Right atrium auricular region (tissue), 2 donors: ENCODE measurements at places on chromosomes 3 and 15. TPM values are rescaled to one million over a fixed set of nuclear protein-coding genes. Genes with fewer than 3 reads are reported as not detected.

The CPA3 gene
- 5.1 TPM for total RNA-seq

- DNase-seq: no peak
These were observed 12.7 kb downstream of the FAM240A start for GRCh38 chr3:46624975-46625490.

The ATOSA gene
- total RNA-seq: 21.6 TPM

DNA sequence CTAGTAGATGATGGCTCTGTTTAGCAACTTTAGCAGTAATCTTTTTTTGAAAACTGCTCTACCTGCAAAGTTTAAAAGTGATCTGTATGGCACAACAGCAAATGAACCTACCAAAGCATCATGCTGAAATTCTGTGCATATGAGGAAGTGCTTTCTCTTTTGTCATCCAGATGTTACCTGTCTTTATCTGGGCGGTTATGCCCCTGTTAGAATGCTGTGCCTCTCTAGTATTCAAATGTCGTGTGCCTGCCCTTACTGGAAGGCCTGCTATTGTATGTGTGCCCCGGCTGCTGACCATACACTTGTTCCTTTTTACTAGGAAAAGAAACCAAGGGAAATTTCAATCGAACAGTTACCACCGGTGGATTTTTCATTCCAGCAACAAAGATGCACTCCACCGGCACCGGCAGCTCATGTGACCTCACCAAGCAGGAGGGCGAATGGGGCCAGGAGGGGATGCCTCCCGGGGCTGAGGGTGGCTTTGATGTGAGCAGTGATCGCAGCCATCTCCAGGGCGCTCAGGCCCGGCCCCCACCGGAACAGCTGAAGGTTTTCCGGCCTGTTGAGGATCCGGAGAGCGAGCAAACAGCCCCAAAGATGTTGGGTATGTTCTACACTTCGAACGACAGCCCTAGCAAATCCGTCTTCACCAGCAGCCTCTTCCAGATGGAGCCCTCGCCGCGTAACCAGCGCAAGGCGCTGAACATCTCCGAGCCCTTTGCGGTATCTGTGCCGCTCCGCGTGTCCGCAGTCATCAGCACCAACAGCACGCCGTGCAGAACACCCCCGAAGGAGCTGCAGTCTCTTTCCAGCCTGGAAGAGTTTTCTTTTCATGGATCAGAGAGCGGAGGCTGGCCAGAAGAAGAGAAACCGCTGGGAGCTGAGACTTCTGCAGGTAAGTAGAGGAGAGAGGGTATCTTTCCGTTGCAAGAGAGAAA is 61.6 kb downstream of the TMEM39A start:
- no peak for DNase-seq

GRCh38 chr3:77707281-77707680 is 667.4 kb downstream of the ROBO2 start:
- no peak for DNase-seq

DNA sequence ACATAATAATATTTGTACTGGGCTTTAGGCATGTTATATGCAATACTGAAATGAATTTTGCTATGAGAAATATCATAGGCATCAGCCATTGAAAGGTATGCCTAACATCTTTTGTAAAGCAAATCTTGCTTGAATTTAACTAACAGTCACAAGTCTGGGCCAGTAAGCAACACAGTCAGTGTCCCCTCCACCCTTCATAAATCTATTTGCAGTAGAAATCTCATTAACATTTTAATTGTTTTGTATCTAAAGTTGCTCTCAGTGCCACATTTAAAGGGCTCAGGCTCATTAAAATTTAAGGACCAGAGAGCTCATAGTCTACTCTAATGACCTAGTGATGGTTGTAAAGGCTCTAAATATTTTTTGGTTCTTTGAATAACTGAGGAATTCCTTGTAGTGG is 167.2 kb upstream of the GOLIM4 start:
- no peak for DNase-seq

DNA sequence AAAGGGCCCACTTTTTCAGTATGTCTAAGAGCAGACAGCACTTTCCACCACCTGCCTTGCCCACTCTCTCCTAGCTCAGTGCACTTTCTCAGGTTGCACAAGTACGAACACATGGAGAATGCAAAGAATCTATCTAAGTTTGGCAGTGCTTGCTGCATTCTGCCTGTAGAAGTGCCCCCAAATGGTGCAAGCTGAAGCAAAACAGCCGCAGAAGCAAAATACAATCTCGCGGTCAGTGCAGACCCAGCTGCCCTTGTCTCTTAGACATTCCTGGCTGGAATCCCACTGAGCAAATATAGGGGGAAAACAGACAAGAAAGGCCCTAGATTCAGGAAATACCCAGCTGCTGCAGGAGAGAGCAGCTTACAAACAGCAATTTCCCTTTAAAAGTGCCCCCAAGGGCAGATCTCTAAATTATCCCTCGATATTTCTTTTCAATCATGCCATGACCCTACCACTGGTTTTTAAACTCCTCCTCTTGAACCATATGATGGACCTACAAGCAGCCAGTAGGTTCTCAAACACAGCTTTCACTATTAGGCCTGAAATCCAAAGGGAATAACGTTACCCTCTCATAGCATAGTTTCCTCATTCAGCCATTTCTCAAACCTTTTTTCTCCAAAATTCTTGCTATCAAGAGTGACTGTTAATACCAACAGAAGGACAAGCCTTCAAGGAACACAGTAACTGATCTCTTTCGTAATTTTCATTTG is 67.0 kb downstream of the TNIK start:
- no peak for DNase-seq

DNA sequence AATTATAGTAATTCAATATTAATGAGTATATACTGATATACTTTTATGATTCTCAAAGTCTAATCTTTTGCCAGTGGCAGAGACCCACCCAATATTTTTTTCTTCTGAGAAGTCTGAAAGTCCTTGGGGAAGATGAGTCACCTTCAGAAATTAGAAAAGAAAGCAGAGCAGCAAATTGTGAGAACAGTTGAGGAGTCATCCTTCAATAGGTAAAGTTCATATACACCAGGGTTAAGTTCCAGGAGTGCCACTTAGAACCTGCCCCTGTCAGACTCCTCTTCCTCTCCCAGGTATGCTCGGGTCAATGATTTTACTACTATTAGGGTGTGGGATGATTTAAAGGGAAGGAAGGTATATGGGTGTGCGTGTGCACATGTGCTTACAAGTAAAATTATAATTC is 7.1 kb downstream of the CLRN1 start:
- no peak for DNase-seq

DNA sequence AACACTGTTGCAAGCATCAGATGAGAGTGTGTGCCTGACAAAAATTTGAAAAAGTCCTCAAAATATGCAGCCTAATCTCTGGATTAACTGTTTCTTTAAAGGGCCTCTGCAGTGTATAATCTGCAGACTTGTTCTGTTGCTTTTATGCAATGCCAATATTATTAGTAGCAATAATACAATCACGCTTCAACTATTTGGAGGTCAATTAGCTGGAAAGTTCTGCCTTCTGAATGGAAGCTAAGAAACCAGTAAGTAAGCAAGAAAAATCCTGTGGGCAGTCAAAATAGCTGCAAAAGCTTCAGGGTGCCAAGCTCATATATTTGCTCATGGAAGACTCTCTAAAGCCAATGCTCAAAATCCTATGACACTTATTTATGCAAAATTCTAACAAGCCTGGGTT is 153.2 kb upstream of the NR2F2 start:
- DNase-seq: no peak
